Neural progenitor cell (in vitro differentiated cells): ENCODE measurements at places on chromosomes 5 and 9.

DNA sequence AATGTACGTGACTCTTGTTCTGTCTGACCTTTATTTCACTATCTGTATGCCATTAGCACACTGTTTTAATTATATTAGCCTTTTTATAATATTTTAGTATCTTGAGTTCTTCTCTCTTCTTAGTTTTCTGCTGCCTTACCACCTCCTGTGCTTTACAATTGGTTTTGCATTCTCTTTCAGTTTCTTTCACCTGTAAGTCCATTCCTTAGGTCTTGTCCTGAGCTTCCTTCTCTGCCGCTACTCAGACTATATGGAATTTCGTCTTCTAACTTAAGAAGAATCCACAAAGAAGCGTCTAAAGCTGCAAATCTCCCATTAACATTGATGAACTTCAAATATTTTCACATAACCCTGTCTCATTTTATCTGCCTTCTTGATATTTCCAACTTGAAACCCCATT lies 642.9 kb downstream of the MAT2B start:
- DNase-seq, result peak; percentile 5

- peak; percentile 40 for DNase-seq
Measured at GRCh38 chr5:178336889-178337288, 104.3 kb upstream of the PHYKPL start.

GRCh38 chr5:132782101-132782500 lies 5.1 kb upstream of the SEPTIN8 start:
- DNase-seq, result no peak

- DNase-seq, result peak; percentile 2
Measured at GRCh38 chr9:31715250-31715649, 669.2 kb upstream of the ACO1 start.

DNA sequence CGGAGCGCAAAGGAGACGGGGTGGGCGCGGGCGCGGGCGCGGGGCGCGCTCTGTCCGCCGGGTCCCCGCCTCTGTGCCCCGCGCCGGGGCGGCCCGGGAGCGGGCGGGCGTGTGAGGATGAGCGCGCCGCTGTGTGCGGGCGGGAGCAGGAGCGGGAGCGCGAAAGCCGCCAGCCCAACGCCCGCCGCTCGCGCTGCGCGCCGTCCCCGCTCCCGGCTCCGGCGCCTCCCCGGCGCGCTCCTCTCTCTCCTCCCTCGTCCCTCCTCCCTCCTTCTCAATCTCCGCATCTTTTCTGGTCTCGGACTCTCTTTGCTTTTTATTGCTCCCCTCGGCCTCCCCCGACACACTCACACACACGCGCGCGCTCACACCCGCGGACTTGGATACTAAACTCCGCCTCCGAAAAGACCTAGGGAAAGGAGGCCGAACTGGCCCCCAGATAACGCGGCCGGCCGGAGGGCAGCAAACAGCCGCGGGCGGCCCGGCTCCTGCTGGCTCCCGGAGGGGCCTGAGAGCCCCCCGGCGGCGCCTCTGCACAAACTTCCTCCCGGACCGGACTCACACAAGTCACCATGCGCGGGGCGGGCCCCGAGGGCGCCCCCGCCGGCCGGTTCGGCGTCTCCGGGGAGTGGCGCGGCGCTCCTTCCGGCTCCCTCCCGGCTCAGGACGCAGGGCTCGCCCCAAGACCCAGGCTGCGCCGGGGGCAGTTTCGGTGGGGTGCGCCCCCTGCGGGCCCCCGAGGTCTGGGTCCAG lies at the start of gene FIBCD1:
Gene FIBCD1, minus strand, starts transcription at position 596 of the 753 bp plus-strand sequence. CDS start 640 bp downstream, outside the sequence.
- DNase-seq, result peak; percentile 83

- no peak for DNase-seq
Measured at GRCh38 chr5:35096932-35097331, 49.2 kb upstream of the AGXT2 start.

GRCh38 chr5:15483351-15484097 lies 16.5 kb upstream of the FBXL7 start:
- DNase-seq, result peak; percentile 15

GRCh38 chr9:73916016-73916673 lies 581.0 kb upstream of the RORB start:
- DNase-seq, result peak; percentile 56

- no peak for DNase-seq
Measured at GRCh38 chr5:749101-749670, 35.3 kb downstream of the ZDHHC11B start.
